NCI-H524 (cell line): ENCODE measurements at places on chromosomes 3 and 15.

DNA sequence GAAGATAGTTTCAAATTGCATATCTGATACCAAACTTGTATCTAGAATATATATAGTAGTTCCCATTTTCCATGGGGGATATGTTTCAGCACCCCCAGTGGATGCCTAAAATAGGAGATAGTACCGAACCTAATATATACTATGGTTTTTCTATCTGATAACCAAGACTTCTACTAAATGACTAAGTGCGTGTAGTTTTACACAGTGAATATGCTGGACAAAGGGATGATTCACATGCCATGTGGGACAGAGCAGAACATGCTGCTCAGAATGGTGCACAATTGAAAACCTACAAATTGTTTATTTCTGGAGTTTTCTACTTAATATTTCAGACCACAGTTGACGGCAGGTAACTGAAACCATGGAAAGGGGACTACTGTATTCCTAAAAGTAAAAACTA is 73.4 kb upstream of the TP63 start:
- DNase-seq = no peak

DNA sequence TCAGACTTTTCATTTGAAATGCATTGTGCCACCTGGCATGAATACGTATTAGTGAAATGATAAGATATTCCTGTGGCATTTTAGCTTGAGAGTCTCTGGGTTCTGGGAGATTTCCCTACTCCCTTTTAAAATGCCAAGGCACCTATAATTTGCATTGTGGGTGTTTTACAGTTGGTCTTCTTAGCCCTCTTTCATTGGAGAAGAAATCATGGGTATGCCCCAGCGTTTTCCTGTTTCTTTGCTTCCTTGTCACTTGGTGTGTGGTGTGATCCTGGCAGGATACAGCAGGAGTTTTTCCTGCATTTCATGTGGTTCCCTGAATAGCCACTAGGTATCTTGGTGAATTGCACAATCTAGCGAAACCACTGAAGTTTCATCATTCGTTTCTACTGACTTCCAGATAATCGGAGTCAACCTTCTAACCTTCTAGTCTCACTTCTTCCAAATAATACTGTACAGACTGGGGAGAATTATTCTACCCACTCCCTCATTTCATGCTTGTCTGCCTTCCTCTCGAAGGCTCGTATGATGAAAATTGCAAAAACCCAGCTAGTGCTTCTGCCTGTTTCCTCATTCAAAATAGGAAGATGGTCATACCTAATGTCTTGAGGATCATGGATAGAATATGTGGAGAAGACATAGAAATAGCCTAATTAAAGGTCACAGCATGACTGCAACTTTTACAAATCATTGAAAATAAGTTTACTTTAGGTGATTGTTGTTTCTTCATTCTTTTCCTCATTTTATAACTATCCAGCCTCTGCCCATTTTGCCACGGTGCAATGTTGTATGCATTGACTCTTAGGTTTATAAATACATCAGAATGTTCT is 2.6 kb downstream of the BHLHE40 start:
- peak; percentile 15 for DNase-seq

- no peak for DNase-seq
Observed at GRCh38 chr3:112101916-112102315, 15.7 kb downstream of the C3orf52 start.

DNA sequence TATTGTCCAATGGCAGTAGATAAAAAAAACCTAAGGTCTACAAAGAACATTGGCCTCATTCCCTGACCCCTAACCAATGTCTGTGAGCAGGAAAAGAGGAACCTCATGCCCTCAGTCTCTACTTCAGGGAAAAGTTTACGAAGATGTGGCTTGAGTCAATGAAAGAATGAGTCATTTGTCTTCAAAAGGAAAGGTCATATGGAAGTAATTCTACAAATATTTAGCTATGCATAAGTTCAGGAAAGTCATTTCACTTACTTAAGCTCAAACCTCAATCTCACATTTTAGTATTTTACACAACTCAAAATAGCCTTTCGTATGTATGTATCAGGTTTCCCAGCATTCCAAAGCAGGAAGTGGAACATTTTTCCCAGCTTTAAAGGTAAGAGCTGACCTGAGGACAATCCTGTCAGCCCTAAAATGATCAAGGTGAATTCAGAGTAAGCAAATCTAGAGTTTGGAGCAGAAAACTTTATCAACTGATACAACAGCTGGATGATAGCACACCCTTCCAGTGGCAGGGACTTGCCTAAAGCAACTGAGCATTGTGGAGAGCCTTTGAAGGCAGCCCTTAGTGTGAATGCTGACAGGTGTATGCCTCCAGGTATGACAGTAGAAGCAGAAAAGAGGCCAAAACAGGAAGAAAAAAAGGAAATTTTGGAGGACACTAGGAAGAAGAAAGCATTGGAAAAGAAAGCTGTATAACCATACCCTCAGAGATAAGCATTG is 53.9 kb upstream of the ACKR4 start:
- no peak for DNase-seq

GRCh38 chr3:110324171-110324705 is 747.4 kb upstream of the NECTIN3 start:
- DNase-seq = no peak

GRCh38 chr15:98668566-98669308 is 20.4 kb downstream of the IGF1R start:
- no peak for DNase-seq

GRCh38 chr3:42661593-42662022 is 8.1 kb downstream of the ZBTB47 start:
- DNase-seq = no peak

DNA sequence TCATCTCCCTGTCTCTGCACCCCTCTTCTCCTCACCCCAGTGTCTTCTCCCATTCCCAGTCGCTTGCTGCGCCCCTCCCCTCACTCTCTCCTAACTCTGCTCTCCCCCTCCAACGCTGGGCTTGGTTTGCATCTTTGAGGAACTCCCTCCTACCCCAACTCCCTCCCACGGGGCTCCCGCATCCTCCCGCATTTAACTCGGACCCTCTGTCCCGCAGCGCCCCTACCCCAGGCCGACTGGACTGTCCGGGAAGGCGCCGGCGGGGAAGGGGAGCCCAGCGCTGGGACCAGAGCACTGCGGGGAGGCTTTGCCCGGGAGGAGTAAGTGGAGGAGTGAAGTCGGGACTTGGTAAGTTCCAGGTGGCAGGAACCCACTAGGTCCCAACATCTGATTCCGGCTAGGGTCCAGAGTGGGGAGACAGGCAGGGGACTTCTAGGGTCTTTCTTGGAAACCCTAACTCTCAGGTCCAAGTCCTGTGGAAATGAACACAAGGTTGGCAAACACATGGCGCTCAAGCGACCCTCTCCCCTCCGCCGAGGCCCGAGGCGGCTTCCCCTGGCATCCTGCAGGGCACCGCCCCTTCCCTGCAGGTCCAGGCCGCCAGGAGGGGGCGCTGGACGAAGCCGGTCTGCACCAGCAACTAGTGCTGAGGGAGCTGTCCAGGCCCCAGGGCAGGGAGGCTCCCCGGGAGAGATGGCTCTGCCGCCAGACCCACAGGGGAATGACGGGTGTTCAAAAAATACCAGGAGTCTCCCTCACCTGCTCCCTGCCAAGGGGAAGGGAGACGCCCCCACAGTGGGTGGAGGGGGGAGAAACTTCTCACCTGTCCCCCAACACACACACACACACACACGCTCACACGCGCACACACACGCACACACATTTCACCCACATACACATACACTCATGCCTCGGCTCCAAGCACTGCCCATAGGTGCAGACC is 53.2 kb downstream of the LHFPL4 start:
- no peak for DNase-seq

DNA sequence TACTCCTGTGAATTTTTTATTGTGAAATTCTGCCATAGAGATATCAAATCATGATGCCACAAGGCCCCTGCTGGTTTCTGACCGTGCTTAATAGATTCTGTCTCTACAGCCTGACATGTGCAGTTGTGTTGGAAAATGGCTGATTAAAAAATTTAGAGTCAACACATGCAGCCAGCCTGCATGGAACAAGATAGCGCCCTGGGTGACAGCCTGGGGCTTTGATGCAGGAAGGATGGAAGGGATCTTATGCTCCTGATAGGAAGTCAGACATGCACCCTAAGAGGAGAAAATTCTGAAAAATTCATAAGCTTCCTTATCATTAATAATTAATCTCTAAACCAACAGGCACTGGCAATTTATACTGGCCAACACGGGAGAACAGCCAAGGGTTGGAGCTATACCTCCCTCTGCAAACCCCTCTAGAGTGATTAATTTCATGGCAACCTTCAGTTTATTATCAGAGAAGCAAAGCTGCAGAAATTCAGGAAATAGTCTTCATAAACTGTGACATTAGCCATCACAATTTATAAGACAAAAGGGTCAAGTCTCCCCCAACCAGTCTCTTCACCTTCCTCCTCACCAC is 198.4 kb downstream of the CADPS start:
- DNase-seq = no peak

DNA sequence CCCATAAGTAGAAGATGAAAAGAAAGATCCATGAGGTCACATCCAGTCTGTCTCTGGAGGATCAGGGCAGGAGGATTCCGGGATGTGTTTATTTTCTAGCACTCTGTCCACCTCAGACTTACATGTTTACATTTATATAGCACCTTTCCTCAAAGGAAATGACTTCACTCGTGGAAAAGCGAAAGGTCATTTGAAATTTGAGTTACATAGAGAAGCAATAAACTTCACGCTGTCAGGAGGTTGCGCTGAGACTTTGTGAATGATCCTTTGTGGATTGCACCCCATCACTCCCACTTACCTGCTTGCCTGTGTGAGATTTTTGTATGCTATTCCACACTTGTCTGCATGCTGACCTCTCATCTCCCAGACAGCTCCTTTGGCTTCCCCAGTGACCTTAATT is 540.5 kb downstream of the AGBL1 start:
- no peak for DNase-seq

- DNase-seq = no peak
Observed at GRCh38 chr3:16176391-16177030, 2.0 kb downstream of the GALNT15 start.

DNA sequence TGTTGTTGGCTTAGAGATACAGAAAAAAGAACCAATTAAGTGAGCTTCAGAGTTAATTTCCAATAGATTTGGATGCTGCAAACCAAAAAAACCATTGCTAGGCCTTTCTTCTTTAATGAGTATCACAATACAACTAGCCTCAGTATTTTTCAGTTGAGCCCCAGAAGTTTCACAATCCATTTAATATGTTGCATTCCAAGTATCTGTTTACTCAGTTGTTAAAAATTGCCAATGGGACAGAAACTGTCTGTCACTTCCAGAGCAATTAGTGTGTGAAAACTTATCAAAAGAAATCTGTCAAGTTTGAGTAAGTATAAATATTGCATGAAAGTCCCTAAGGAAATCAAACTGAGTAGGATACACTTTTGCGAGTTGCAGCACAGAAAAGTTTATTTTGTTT is 247.8 kb downstream of the IL5RA start:
- no peak for DNase-seq

GRCh38 chr3:123627673-123628670 is 43.1 kb upstream of the HACD2 start:
- no peak for DNase-seq

GRCh38 chr3:170233530-170233929 is 11.3 kb downstream of the PRKCI start:
- no peak for DNase-seq

GRCh38 chr15:78304216-78305066 is 5.0 kb upstream of the SKIC8 start:
- DNase-seq = no peak

GRCh38 chr3:108453565-108453964 is 56.8 kb downstream of the MYH15 start:
- no peak for DNase-seq

GRCh38 chr15:32664796-32665195 is 23.3 kb downstream of the SCG5 start:
- no peak for DNase-seq

DNA sequence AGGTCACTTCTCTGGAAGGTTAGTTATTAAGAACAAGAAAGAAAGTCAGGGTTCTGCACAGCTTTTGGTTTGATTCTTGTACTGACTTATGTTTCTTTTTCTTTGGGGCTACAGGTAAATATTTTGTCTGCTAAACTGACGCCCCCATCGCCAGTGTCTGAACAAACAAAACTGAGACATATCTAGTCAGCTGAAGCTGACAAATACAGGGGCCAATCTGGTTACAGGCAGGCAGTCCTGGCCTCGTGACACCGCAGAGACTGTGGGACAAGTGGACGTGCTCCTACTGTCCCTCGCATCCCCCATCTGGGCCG is 4.6 kb upstream of the RPL14 start:
- DNase-seq = no peak

GRCh38 chr15:62649793-62650420 is 392.6 kb upstream of the TPM1 start:
- no peak for DNase-seq

DNA sequence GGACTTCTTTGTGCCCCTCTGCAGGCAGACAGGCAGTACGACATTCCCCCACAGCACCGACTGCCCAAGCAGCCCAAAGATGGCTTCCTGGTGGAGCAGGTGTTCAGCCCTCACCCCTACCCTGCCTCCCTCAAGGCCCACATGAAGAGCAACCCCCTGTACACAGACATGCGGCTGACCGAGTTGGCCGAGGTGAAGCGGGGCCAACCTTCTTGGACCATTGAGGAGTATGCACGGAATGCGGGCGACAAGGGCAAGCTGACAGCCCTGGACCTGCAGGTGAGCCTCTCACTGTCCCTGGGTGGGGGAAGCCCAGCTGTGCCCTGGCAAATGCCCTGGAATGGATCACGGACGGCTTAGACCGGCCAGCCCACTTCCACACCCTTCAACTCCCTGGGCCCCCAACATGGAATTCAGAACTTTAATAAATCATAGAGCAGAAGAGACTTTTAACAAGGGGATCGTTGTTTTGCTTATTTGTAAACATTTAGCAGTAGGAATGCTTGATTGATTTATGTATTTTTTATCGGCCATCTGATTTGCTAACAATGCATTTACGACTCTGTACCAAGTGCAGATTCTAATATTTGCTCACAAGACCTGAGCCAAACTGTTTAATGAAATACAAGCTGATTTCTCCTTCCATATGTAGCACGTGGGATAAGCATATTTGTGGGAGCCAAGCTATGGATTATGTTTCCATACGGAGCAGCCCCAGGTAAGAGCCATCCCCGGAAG is 31.1 kb downstream of the MINAR1 start:
- no peak for DNase-seq

- no peak for DNase-seq
Observed at GRCh38 chr3:116040152-116040551, 405.1 kb downstream of the LSAMP start.

GRCh38 chr3:106332884-106333283 is 464.1 kb upstream of the CBLB start:
- DNase-seq = no peak

DNA sequence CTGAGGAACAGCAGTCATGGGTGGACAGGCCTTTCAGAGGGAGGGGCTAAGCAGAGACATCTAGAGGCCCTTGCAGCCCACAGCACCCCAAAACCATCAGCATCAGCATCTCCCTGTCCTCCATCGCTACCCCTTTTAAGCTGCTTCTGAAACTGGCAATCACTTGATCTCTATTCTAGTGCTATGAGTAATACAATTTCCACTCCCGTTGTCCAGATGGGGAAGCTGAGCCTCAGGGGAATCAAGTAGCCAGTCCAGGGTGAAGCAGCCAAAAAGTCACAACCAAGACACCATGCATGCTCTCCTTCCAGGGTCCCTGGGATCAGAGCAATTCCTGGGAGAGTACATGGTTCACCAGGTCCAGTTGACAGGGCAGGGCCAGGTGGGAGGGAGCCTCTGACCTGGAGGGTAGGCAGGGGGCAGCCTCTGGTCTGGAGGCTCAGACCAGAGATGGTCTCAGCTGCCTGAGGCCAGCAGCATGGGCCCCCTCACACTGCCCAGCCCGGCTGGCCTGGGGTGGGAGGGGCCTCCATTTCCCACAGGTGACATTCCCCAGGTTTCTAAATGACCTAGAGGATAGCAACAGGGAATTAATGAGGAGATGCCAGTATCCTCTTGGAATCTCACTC is 30.0 kb downstream of the KLHL25 start:
- DNase-seq = no peak
